ENCODE measurements at places on chromosomes 16 and 17.

DNA sequence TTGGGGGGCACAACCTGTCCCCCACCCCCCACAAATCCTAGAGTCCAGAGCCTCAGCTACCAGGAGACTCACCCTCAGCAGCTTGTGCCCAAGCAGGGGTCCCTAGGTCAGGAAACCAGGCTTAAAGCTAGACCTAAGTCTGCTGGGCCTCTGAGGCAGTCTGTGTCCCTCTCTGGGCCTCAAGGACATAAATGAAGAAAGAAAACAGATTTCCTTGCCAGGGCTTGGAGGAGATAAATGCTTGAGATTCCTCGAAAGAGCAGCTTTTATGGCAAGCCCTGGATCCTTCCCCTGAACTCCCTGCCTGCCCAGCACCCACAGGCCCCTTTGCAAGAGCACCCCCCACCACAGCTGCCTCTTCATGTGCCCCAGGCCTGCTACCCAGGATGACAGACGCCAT is 3.3 kb downstream of the SRCIN1 start:
- DNase-seq, result no peak

DNA sequence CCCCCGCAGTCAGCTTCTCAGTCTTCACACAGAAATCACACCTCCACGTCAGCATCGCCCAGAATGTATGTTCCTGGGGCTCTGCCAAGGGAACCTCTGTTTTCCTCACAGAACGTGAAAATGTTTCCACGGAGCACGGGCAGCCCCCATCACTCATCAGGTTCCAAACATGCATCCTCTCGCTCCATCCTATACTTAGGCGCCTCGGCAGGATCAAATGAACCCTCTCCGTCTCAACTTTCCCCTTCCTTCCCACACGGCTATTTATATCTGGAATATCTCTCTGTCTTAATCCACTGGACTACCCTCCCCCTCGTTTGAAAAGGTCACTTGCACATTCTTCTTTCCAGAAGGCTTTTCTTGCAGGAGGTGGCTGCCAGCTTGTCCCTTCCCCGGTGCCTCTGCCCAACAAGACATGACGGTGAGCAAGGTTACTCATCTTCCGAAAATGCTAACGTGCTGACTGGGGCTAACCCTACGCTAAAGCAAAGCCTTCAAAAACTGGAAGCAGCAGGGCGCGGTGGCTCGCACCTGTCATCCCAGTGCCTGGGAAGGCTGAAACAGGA is 21.6 kb downstream of the NXN start:
- no peak for DNase-seq

DNA sequence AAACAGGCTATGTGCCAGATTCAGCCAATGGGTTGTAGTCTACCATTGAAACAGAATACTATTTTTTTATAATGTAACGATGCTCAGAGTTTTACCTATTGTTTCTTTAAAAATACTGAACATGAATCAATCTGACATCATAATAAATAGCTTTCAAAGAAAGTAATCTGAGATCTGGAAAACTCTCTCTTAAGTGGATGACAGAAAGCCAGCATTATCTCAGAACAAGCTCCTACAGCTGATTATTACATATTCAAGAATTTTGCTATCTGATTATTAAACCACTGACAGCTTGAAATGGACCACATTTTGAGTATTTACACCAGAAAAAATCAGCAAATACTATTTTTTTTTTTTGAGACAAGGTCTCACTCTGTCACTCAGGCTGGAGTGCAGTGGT is 484.2 kb upstream of the SOX9 start:
- DNase-seq, result no peak

DNA sequence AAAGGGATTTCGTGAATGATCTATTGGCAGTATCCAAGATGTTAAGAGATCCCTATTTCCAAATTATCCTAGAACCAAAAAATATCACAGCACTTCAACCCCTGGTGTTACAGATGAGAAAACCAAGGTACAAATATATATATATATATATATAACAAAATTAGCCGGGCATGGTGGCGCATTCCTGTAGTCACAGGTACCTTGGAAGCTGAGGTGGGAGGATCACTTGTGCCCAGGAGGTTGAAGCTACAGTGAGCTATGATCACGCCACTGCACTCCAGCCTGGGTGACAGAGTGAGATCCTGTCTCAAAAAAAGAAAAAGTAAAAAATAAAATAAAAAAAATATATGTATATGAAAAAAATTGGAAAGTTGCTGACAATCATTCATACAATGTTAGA is 637 bp upstream of the CLN3 start:
- DNase-seq, result no peak

DNA sequence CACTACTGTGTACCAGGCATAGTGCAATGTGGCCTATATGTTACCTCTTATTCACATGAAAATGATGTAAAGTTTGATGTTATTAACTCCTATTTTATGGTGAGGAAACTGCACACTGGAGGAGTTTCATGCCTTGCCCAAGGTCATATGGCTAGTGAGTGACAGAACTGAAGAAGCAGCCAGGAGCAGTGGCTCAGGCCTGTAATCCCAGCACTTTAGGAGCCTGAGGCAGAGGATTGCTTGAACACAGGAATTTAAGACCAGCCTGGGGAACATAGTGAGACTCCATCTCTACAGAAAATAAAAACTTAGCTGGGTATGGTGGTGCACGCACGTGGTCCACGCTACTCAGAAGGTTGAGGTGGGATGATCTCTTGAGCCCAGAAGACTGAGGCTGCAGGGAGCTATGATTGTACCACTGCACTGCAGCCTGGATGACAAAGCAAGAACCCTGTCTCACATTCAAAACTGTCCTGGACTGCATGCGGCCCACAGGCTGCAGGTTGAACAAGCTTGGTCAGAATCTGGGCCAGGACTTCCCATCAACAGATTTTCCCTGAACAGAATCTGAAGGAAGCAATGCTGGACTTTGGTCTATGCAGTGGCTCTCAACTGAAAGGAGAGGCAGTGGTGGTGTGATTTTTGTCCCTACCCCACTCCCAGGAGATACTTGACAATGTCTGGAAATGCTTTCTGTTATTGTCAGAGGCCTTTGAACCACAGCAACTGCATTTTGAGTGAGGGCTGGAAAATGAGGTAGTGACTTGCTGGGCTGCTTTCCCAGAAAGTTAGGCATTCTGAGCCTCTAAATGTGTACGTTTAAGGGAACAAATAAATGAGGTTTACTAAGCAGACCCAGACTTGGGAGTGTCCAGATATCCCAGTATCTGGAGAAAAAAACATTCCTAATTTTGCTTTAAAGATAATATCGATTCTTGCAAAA is 479.5 kb downstream of the TMEM114 start:
- no peak for DNase-seq

- peak; percentile 81 for DNase-seq
Measured at GRCh38 chr17:29369831-29370735, 20.1 kb upstream of the TAOK1 start.

GRCh38 chr16:78939597-78939996 is 660.9 kb downstream of the MAF start:
- DNase-seq, result no peak

DNA sequence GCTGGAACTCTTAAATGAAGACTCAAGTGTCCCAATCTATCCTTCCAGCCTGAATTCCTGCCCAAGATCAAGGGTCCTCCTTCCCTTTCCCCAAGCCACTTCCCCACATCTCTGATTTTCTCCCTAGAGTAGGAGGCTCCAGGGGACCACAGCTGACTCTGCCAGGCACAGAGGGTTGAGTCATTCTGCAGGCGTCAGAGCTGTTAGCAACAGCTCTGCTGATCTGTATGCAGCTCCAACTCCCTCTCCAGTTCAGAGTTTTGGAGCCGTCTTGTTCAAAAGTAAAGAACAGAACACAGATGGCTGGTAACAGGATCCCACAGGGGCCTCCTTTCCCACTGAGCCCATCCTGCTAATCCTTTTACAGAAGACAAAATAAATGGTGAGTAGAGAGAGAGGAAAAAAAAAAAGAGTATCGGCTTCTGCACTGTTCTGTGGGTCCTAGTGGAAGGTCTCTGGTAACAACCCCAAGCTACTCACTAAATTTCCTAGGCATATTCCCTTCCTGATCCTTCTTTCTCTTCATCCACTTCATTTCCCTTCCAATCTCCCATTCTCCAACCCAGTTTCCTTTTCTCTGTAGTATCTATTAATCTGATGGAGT is 13.4 kb upstream of the TAOK1 start:
- peak; percentile 11 for DNase-seq

DNA sequence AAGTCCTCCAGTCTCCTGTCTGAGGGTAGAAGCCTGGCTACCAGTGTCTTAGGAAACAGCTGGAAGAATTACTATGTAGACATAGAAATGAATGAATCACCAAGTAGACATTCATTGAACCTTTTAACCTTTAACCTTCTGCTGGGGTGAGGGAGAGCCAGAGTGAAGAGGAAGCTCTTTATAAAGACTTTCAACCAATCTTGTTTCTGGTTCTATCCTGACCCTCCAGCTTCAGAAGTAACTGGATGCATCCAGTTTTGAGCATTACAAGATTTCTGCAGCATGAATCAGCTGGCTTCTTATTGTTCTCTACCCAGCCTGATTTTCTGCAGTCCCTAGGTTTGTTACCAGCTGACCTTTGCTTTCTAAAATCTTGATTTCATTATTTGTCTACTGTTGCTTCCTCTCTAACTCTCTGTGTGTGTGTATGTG is 8.5 kb downstream of the TEKT1 start:
- peak; percentile 81 for DNase-seq

DNA sequence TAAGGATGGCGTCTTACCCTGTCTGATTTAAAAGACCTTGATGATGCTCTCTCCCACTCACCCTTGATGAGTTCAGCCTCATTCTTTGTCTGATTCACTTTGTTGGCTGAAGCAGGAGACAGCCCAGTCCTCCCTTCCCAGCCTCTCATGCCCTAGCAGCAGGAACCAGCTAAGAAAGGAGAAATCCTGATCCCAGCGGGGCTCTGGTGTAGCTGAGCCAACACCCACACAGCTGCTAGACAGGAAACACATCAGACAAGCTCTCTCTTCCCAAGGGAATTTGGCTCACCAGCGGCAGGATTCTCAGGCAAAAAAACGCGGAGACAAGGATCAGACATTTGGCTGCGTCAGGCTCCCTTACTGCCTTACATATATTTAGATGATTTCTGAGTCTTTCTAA is 211.5 kb downstream of the CDH11 start:
- no peak for DNase-seq

DNA sequence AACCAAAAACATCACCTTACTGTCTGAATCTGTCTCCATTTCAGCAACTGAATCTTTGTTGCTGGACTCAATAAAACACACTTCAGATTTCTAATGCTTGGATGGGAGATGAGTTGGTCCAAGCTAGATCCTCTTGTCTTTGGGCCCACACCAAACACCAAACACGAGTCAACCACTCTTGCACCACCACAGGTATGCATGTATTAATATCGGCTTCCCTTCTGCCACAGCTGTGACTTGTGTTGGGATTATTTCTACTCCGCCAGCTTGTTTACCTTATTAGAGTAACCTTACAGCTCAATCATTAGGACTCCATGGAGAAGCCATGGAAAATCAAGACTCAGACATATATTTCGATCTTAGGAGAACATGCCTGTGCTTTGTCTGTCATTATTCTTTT is 49.9 kb downstream of the XYLT1 start:
- no peak for DNase-seq

DNA sequence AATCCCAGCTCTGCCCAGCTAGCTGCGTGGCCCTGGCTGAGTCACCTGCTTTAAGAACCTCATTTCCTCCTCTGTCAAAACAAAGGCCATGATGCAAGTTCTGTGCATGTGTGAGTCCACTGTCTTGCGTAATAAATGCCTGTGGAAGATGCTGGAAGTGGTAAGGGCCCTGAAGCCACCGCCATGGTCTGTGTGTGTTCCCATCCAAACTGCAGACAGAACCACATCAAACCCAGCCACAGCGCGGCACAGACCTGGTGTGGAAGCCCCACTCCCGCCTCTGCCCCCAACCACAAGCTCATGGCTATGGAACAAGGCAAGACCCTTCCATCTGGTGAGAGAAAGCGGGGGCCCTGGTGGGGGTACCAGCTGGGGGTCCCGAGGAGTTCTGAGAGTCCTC is 26.0 kb downstream of the NECAB2 start:
- DNase-seq, result no peak

- no peak for DNase-seq
Measured at GRCh38 chr17:61427567-61427966, 24.7 kb upstream of the TBX4 start.

GRCh38 chr17:29505836-29506235 is 61.0 kb downstream of the ABHD15 start:
- no peak for DNase-seq

- DNase-seq, result peak; percentile 86
Measured at GRCh38 chr17:28842282-28843012, at the start of gene FAM222B. Gene FAM222B (minus strand): TSS chr17:28842790. CDS start chr17:28766667, 76,123 bp downstream.

DNA sequence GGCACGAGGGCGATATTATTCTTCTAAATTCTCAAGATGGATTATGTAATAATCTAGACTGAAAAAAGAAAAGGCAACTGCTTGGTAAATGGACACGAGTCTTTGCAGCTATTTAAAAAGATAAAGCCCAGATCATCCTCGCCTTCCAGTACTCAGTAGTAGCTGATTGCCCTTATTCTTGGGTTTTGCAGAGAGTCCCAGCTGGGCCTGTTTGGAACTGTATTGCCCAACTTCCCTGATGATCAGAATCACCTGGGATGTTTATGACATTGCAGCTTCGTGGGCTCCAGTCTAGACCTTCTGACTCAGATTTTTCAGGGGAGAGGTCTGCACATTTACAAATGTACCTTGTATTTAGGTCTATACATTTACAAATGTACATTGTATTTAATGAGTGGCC is 213.5 kb downstream of the RAB11FIP4 start:
- DNase-seq, result no peak

- DNase-seq, result no peak
Measured at GRCh38 chr16:87802670-87803069, 36.9 kb upstream of the KLHDC4 start.

DNA sequence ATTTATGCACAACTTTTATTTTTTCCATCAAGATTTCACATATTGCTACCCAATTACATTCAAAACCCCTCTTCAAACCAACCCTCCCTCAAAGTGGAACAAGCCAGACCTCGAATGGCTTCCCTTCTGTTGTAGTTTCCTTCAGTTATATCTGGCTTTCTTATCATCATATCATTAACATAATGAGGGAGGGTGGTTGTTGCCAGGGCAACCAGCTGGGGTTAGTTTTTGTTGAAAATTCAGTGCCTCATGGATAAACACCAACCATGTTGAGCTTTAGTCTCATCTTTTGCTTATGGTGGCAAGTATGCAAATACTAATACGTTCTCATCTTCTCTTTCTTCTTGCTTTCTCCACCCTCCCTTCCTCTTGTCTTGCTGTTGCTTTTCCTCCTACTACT is 359.7 kb downstream of the CDH11 start:
- no peak for DNase-seq

All from lung microvascular endothelial cell (primary cell).